Activated CD8-positive, alpha-beta memory T cell treated with anti-CD3 and anti-CD28 coated beads for 1 hour (primary cell): ENCODE measurements at places on chromosomes 13 and 19.

DNA sequence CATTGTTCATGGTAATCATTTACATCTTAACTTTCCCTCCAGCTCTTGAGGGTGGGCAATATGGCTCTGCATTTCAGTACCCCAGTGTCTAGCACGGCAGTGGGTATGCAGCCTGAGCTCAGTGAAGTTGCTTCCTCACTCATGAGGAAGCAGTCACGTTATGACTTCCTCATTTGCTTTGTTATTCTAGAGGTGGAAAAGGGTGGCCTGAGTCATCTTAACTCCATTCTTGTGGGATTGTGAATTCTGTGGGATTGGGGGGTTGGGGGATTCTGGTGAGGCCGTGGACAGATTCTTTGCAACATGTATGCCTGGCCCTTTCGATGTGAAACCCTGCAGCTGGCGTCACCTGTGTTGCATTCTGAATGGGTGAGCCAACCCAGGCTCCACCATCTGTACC, 406.7 kb upstream of the ZNF507 start:
- DNase-seq = no peak

- no peak for DNase-seq
Observed at GRCh38 chr13:22497991-22498780, 682.6 kb upstream of the SGCG start.

GRCh38 chr19:48784527-48784926, 26.3 kb downstream of the BCAT2 start:
- no peak for DNase-seq

DNA sequence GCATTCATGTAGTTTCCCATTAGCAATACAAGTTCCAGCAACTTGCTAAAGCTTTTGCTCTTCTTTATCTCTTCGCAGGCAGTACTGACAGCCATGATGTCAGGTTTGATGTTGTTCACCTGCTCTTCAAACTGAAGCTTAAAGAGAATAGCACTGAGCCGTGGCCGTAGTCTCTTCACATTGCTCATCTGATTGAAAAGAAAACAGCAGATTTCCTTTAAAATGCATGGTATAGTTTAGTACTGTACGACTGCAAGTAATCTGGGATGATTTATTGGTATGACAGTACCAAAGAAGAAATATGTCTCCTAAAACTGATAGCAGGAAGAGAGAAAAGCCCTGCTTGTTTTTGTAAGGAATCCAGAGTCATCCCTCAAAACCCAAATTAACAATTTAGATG, 284.4 kb downstream of the DIAPH3 start:
- no peak for DNase-seq

GRCh38 chr13:89153941-89154340, 1482.8 kb downstream of the SLITRK5 start:
- no peak for DNase-seq

DNA sequence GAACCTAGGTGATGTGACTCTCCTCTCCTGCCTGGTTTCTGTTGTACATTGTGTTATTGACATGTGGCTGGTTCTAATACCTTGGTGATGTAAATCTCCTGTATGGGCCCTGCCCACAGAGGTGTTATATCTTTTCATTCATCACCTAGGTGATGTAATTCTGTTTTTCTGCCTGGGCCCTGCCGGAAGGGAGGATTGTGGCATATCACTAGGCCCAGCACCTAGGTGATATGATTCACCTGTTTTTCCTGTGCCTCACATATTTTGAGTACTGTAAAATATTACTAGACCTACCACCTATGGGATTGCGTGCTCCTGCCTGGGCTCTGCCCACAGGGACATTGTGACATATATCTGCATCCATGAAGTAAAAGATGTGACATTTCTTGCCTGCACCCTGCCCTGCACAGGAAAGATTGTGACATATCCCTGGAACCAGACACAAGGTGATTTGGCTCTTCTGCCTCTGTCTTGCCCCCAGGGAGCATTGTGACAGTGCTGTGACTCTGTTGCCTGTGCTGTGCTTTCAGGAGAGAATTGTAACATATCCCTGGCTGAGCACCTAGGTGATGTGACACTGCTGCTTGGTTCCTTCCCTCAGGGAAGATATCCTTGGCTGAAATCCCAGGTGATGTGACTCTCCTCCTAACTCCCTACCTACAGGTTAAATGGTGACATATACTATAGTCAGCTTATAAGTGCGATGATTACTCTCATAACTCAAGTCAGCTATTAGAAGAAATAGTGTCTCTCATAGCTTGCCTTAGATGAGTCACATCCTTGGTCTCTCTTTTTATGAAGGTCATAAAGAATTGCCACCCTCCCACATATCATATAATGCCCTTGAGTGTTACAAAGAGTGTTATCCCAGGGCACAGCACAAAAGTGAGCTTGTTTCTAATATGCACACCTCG, 13.3 kb upstream of the ZNF681 start:
- DNase-seq = no peak

GRCh38 chr13:113770937-113771336, 11.9 kb downstream of the TMEM255B start:
- no peak for DNase-seq

DNA sequence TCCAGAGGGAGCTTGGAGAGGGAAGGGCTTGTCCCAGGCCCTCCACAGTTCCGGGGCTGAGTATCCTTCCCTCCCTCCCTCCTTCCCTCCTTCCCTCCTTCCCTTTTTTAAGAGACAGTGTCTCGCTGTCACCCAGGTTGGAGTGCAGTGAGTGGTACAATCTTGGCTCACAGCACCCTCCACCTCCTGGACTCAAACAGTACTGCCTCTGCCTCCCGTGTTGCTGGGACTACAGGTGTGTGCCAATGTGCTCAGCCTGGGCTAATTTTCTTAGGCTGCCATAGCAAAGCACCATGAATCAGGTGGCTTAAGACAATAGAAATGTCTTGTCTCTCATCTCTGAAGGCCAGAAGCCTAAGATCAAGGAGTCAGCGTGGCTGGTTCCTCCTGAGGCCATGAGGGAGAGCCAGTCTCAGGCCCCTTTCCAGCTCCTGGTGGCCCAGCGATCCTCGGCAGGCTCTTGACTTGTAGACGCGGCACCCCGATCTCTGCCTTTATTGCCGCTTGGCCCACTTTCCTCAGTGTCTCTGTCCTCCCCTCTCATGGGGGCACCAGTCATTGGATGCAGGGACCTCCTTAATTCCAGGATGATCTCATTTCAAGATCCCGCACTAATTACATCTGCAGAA, 47.5 kb downstream of the CRTC1 start:
- DNase-seq = no peak

DNA sequence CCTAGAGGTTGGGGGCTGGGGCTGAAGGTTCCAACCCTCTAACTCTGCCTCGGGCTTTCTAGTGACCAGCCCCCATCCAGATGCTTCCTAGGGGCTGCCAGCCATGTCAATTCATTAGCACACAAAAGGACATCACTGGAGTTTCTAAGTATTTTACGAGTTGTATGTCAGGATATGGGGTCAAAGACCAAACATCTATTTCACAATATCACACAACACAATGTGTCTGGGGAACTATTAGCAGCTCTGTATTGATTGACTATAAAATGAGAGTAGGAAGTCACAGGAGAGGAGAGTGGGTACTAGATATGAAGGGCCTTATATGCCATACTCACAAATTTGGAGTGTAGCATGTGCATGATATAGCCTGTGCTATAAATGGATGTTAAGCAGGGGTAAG, 42.1 kb downstream of the LPAR6 start:
- DNase-seq = no peak

DNA sequence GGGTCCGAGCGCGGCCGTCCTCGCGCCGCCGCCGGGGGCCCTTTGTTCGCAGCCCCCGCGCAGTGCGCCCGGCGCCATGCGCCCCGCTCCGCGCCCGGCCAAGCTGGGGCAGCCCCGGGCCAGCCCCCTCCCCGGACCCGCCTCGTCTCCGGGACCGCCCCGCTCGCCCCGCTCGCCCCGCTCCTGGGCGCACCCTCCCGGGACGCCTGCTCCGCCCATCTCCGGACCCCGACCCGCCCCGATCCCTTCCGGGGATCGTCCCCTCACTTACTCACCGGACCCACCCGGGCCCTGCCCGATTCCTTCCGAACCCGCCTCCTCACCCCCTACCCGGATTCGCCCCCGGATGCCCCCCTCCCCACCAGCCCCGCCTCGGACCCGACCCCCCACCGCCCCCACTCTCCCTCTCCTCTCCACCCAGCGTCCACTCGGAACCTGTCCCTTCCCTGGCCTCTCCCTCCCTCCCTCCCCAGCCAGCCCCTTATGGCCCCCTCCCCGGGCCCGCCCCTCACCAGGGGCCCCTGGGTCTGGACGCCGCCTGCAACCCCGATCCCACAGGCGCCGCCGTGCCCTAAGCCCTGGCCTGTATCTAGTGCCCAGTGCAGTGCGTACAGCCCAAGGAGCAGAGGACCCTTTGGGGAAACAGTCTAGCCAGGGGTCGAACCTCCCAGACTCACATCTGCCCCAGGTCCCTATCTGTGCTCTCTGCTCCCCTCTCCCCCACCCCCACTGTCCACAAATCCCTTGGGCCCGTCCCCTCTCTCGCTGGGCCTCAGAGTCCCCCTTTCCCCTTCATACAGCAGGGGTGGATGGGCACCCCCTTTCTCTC, at the start of gene CPAMD8:
Gene CPAMD8 (minus strand): TSS at position 105 of the 829 bp plus-strand sequence. CDS start 168 bp downstream, outside the sequence.
- no peak for DNase-seq

- no peak for DNase-seq
Observed at GRCh38 chr13:111243981-111244380, 76.5 kb upstream of the TEX29 start.

- no peak for DNase-seq
Observed at GRCh38 chr19:56144376-56144775, 3.3 kb downstream of the ZNF444 start.

DNA sequence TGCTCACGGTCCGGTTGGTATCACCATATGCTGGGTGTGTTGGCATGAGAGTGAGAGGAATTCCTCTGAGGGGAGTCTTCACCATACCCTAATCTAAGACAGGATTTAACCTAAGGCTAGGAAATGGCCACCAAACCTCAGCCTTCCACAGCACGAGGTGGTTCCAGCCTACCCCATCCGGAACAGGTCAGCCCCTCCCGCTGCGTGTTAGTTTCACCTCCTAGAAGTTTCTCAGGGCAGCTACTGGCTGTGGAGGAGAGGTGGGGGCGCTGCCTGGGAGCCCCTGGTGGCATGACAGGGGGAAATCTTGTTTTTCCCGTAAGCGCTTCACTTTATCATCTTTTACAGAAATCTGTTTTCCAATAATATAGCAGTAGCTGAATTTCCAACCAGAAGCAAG, 55.1 kb downstream of the RGCC start:
- DNase-seq = no peak

- DNase-seq = no peak
Observed at GRCh38 chr13:41520660-41521630, 63.6 kb downstream of the RGCC start.

- DNase-seq = no peak
Observed at GRCh38 chr13:53090461-53090860, 61.8 kb downstream of the OLFM4 start.

- no peak for DNase-seq
Observed at GRCh38 chr13:110119935-110120905, 186.7 kb downstream of the COL4A1 start.

GRCh38 chr13:37490176-37490779, 108.3 kb downstream of the POSTN start:
- DNase-seq = no peak

DNA sequence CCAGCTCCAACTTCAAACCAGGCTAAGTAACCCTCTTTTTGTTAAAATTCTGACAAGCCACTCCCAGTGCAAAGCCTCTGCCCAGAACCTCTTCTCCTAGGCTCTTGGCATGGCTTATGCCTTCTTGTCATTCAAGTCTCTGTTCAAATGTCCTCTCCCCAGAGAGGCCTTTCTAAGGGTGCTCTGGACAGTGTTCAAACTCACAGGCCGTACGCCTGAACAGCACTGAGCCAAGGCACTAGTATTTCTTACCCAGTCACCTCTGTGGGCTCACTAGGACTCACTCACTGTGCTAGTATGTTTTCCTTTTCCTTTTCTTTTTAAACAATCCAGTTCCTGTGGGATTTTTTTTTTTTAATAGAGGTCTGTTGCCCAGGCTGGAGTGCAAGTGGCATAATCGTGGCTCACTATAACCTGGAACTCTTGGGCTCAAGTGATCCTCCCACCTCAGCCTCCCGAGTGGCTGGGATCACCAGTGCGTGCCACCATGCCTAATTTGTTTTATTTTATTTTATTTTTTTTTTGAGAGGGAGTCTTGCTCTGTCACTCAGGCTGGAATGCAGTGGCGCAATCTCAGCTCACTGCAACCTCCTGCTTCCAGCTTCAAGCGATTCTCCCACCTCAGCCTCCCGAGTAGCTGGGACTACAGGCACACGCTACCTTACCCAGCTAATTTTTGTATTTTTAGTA, 2.3 kb upstream of the ASF1B start:
- DNase-seq = no peak

GRCh38 chr19:1836458-1837221, 11.6 kb downstream of the REXO1 start:
- no peak for DNase-seq

GRCh38 chr19:5694167-5694955, 4.3 kb downstream of the RPL36 start:
- no peak for DNase-seq

DNA sequence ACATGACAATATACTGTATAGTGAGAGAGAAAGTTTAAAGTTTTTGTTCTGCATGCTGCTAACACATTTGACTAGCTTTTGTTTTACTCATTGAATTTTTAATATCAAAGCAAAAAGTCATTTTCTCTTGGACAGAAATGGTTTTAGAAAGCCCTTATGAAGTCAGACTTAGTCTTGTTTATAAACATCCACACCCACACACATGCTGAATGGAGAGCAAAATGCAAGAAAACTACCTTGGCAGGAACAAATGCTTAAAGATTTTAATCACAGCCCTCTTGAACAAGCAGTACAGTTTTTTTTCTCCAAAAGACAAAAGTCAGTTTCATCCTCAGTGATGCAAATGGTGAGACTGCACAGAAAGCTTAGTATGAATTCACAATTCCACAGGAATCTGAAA, 25.0 kb downstream of the HSPH1 start:
- DNase-seq = no peak

- no peak for DNase-seq
Observed at GRCh38 chr19:38033658-38034491, 126.9 kb downstream of the SIPA1L3 start.

DNA sequence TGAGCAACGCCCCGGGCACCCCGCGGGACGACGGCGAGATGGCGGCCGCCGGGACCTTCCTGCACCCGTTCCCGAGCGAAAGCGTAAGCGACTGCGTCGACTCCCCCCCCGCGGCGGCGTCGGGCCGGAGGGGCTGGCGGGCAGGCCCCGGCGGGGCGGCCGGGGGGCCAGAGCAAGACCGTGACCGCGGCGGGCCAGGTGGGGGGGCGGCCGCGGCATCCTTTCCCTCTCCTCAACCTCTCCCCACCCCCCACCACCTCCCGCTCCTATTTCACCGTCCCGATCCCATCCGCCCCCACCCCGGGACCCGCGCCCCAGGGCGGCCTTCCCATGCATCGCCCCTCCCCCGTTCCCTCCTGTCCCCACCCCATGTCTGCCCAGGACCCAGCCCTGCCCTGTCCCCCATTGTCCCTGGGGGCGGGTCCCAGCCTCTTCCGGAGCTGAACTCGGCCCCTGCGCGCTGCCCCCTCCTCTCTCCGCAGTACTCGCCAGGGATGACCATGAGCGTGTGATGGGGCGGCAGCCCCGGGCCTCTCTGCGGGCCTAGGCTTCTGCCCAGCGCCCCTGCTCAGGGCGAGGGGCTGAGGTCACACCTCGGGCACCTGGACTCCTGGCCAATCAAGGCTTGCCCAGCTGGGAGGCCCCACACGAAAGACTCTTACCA, 4.1 kb downstream of the ISYNA1 start:
- no peak for DNase-seq

- DNase-seq = no peak
Observed at GRCh38 chr13:47459512-47459911, 541.6 kb downstream of the SUCLA2 start.
